AG04449 (cell line): ENCODE measurements at places on chromosomes 6 and 20.

GRCh38 chr20:40728470-40728869 is 39.4 kb upstream of the MAFB start:
- DNase-seq, result no peak

- DNase-seq, result no peak
Measured at GRCh38 chr20:25257756-25258475, 10.0 kb downstream of the PYGB start.

GRCh38 chr20:1301031-1301529 is 27.9 kb downstream of the SDCBP2 start:
- DNase-seq, result no peak

- DNase-seq, result no peak
Measured at GRCh38 chr6:52213127-52213526, 27.0 kb downstream of the IL17A start.

GRCh38 chr6:74749211-74750147 is 456.4 kb downstream of the COL12A1 start:
- DNase-seq, result peak; percentile 52

DNA sequence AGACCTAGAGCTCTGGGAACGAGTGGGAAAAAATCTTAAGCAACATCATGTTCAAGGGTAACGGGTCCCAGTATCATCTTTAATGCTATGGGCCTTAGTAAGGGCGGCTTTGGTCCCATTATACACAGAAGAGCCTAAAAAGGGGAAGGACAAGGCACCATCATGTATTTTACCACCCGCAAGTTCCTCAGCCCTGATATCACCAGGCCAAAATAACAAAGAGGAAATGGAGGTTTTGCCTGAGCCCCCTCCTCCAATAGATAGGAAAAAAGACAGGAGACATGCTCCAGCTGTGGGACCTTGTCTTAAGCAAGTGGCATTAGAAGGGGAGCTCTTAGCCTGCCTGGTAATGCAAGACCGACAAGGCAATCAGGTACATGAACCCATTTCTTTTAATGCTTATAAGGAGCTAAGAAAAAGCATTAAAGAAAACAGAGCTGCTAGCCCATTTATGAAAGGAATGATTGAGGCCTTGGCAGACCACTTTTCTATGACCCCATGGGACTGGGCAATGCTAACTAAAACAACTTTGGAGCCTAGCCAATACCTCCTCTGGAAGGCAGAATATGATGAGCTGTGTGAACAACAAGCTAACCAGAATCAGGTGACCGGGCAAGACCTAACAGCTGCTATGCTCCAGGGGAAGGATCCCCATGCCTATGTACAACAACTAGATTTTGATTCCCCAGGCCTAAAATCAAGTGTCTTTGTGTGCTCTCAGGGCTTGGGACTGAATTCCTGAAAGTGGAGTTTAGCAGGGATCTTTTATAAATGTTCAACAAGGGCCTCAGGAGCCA is 23.2 kb downstream of the HLA-DPA1 start:
- no peak for DNase-seq

GRCh38 chr20:38897267-38897666 is 28.9 kb upstream of the FAM83D start:
- no peak for DNase-seq

- DNase-seq, result no peak
Measured at GRCh38 chr6:148269386-148269785, 73.3 kb upstream of the SASH1 start.
